ENCODE measurements at places on chromosomes 13 and 19.

- DNase-seq, result no peak
Measured at GRCh38 chr13:94860981-94861407, 148.6 kb upstream of the SOX21 start.

DNA sequence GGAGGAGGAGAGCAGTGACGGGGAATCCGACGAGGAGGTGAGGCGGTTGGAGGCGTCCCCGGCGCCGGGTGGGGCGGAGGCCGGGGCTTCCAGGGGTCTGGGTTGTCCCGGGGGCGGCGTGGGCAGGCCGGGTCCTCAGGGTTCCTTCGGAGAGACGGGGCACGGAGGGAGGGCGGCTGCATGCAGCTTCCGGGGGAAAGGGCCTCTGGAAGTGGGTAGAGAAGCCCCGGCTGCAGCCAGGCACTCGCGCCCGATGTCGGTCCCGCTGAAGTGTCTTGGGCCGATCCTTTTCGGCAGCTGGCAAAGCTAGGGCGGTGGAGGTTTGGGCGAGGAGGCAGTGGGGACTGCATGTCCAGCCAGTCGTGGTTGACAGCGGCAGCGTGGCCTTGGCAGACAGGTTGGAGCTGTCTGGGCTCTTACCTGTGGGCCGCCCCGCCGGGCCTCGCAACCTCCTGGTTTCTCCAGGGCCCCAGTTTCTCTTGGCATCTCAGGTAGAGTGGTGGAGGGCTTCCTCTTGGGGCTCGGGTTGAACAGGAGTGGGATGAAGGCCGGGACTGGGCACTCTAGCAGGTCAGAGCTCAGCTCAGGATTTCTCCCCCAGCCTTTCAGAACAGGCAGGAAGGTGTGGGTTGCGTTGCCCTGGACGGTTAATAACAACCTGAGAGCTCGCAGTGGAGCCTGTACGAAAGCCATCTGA, 690 bp downstream of the KMT2B start:
- DNase-seq, result no peak

GRCh38 chr13:94829837-94830365, 117.6 kb upstream of the SOX21 start:
- no peak for DNase-seq

GRCh38 chr19:4866595-4867424, 657 bp downstream of the PLIN3 start:
- DNase-seq, result no peak

DNA sequence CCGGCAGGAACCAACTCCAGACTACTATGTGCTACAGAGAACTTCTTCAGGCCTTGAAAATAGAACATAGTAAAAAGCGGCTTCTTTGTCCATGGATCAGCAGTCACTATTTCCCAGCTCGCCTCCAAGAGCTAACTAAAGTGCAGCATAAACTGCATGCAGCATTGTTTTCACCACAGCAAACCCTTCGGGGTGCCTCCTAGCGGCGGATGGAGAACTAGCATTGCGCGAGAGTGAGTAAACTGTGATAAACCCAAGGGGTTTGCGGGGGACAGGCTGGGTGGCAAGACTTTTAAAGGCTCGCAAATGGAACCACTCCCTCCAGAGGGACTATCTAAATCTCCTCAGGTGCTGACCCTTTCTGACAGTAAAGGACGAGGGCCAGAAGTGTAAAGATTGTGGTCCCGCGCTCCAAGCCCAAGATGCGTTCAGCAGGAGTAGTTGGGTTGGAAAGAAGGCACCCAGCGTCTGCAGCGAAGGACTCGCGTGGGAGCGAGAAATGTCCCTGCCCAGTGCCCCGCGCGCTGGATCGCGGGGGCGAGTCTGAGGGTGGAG, 21.5 kb upstream of the SGCG start:
- DNase-seq, result no peak

DNA sequence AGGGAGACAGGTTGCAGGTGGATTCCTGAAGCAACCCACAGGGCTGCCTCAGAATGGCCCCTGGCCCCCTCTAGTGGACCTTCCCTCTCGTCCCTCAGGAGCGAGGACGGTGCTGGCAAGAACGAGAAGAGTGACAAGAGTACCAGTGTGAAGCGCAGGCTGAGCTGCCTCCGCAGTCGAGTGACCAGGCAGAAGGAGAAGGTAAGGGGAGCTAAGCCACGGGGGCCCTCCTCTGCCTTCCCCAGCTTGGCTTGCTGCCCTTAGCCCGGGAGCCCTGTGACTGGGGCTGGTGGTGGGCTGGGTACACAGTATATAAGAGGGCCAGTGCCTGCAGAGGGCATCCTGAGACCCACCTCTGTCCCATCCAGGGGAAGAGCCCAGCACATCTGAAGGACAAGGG, 34.0 kb downstream of the ARHGEF18 start:
- no peak for DNase-seq

GRCh38 chr13:20363603-20364002, 131.5 kb upstream of the GJB6 start:
- DNase-seq, result no peak

GRCh38 chr13:105448811-105449210, 1086.7 kb downstream of the EFNB2 start:
- no peak for DNase-seq

DNA sequence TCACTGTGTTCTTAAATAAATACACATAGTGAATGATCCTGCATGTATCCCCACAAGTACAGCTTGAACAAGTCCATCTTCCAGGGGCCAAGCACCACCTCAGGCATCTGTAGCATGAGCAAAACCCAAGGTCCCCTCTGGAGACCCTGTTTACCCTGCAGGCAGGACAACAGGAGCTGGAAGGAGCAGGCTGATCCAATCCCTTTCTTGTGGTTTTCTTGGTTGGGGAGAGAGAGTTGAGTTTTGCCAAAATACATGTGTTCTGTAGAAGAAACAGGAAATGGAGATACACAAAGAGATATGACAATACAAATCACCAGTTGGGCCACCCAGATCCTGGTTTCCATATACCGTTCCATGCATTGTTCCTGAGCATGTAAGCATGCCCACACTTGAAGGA, 92.8 kb downstream of the SHISA2 start:
- no peak for DNase-seq

- DNase-seq, result no peak
Measured at GRCh38 chr13:97367016-97367822, 66.8 kb upstream of the RAP2A start.
